ENCODE measurements at places on chromosomes 5 and 9. TPM values are rescaled to one million over a fixed set of nuclear protein-coding genes. Genes with fewer than 3 reads are reported as not detected.

- no peak for DNase-seq
Observed at GRCh38 chr5:55343609-55344008, 35.8 kb downstream of the MTREX start.

DNA sequence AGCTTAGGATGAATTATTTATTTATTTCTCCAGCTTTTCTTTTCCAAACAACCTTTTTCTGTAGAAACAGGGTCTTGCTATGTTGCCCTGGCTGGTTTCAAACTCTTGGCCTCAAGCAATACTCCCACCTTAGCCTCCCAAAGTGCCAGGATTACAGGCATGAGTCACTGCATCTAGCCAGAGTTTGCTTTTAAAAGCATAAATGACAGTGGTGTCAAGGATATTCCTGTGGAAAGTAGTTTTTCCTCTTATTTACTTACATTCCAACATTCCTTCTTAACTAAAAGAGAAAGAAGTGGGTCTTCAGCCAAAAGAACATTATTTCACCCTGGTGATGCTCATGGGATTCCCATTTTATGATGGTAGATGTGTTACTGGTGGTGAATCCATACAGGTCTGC is 62.4 kb downstream of the GRIA1 start:
- no peak for DNase-seq

The PTGES2 gene
- 43.5 TPM for polyA plus RNA-seq

DNA sequence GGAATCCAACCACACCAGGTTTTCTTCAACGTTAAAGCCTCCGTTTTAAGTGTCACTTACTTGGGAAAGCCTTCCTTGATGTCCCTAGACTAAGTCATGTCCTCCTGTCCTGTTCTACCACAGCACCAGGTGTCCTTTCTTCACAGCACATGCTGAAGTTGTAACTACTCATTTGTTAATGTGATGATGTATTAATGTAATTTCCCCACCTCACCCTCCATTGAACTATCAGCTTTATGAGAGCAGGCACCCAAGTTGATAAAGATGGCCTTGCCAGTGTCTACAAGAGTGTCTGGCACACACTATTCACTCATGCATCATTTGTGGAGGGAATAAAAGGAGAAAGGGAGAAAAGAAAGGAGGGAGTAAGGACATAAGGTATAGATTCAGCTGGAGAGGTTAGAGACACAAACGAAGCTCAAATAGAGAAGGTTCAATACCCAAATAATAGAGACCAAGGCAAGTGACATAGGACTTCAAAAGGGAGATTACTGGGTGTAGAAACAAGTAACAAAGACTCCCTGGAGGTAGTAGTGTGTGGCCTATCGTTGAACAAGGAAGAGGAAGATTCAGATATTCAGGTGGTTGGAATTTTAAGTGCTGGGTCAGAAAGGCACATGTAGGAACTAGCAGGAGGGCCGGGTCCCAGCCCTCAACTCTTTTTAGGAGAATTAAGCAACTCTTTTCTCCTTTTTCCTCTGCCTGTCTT is 6.6 kb downstream of the ITK start:
- DNase-seq = no peak

GRCh38 chr9:114929201-114929600 is 1.2 kb downstream of the TNFSF8 start:
- DNase-seq = no peak

The PRLR gene
- 31.5 TPM for polyA plus RNA-seq

All from right renal cortex interstitium (tissue), 3 donors.